Bronchial smooth muscle cell (primary cell): ENCODE measurements at places on chromosomes 1 and 21. TPM values are rescaled to one million over a fixed set of nuclear protein-coding genes. Genes with fewer than 3 reads are reported as not detected.

Gene EDN2
- 0.47 TPM in 1 of 2 replicates, not detected in the other for total RNA-seq

Gene LAMC2
- total RNA-seq = 5.0 and 8.5 TPM in 2 replicates

Gene C8B
- total RNA-seq = not detected in 2 replicates

Gene LYST
- total RNA-seq = 11.7 and 14.1 TPM in 2 replicates

Gene NGF
- 2.2 and 3.4 TPM in 2 replicates for total RNA-seq

Gene NUDT4B
- 5.5 and 5.7 TPM in 2 replicates for total RNA-seq

Gene KIF14
- 0.43 and 1.6 TPM in 2 replicates for total RNA-seq

Gene FBXO2
- total RNA-seq = 5.2 and 7.3 TPM in 2 replicates

Gene AK5
- 60.4 and 63.6 TPM in 2 replicates for total RNA-seq

Gene SLC25A33
- total RNA-seq = 1.5 and 2.7 TPM in 2 replicates

Gene BROX
- total RNA-seq = 15.9 and 29.9 TPM in 2 replicates

Gene S100A14
- 0.47 and 2.1 TPM in 2 replicates for total RNA-seq

Gene GCSAML
- total RNA-seq = not detected in 2 replicates

Gene ZC3H11A
- total RNA-seq = 53.1 and 58.5 TPM in 2 replicates

Gene VCAM1
- total RNA-seq = 20.8 and 21.8 TPM in 2 replicates

Gene PADI3
- total RNA-seq = not detected in 2 replicates

Gene PRAMEF20
- not detected in 2 replicates for total RNA-seq

Gene FCRL5
- not detected in 2 replicates for total RNA-seq

Gene DYNLT5
- total RNA-seq = 0.16 TPM in 1 of 2 replicates, not detected in the other

Gene B3GALT5
- total RNA-seq = 0.17 and 0.32 TPM in 2 replicates

Gene OR10T2
- total RNA-seq = not detected in 2 replicates

Gene F5
- not detected in 2 replicates for total RNA-seq

Gene SELENBP1
- 111 and 123 TPM in 2 replicates for total RNA-seq

Gene GPR25
- not detected in 2 replicates for total RNA-seq

Gene OLFML3
- total RNA-seq = 140 and 177 TPM in 2 replicates

Gene ERG
- under 0.01 TPM in 2 replicates for total RNA-seq

Gene S100A3
- total RNA-seq = 4.3 and 9.6 TPM in 2 replicates

Gene STIL
- total RNA-seq = 1.5 and 2.4 TPM in 2 replicates

Gene RAD54L
- total RNA-seq = 0.86 and 0.95 TPM in 2 replicates

Gene F13B
- total RNA-seq = not detected in 2 replicates

Gene OPRD1
- total RNA-seq = not detected in 2 replicates

Gene TNFSF4
- total RNA-seq = 0.77 and 1.3 TPM in 2 replicates

Gene C1QC
- total RNA-seq = not detected in 2 replicates

Gene REN
- not detected in 2 replicates for total RNA-seq

Gene DTL
- 0.17 and 1.4 TPM in 2 replicates for total RNA-seq

Gene CSTB
- 19.9 and 21.6 TPM in 2 replicates for total RNA-seq

Gene HSPA6
- 4.4 and 8.4 TPM in 2 replicates for total RNA-seq

Gene PPFIA4
- total RNA-seq = 5.5 and 9.4 TPM in 2 replicates

Gene SYTL1
- total RNA-seq = 0.32 TPM in 1 of 2 replicates, not detected in the other

Gene TCHH
- total RNA-seq = 0.16 TPM in 1 of 2 replicates, not detected in the other

Gene EDEM3
- total RNA-seq = 47.3 and 102 TPM in 2 replicates

Gene S100A7
- not detected in 2 replicates for total RNA-seq

Gene DBT
- total RNA-seq = 8.2 and 8.8 TPM in 2 replicates

Gene FCRL1
- not detected in 2 replicates for total RNA-seq

Gene TMIGD3
- 0.16 TPM in 1 of 2 replicates, not detected in the other for total RNA-seq

Gene CHRNB2
- total RNA-seq = under 0.01 TPM in 1 of 2 replicates, not detected in the other

Gene SPRR2D
- total RNA-seq = not detected in 2 replicates

Gene S100A1
- total RNA-seq = 0.63 TPM in 1 of 2 replicates, not detected in the other

Gene RWDD3
- 13.0 and 17.0 TPM in 2 replicates for total RNA-seq

Gene DMRTA2
- total RNA-seq = 0.09 TPM in 1 of 2 replicates, not detected in the other

Gene PRKAB2
- 7.7 and 10.0 TPM in 2 replicates for total RNA-seq

Gene C1orf56
- total RNA-seq = 1.0 and 1.4 TPM in 2 replicates

Gene CLDN17
- total RNA-seq = not detected in 2 replicates

Gene AVPR1B
- total RNA-seq = not detected in 2 replicates

Gene CDC20
- 1.2 and 8.7 TPM in 2 replicates for total RNA-seq

Gene SLC5A9
- total RNA-seq = not detected in 2 replicates

Gene IVL
- total RNA-seq = not detected in 2 replicates

Gene S100A9
- 1.1 and 2.5 TPM in 2 replicates for total RNA-seq

Gene OR2T33
- total RNA-seq = not detected in 2 replicates
